Stimulated activated CD4-positive, alpha-beta T cell treated with anti-CD3 and anti-CD28 coated beads, Interleukin-15, amount 100 ng/mL, for 1 hour (primary cell): ENCODE measurements at places on chromosomes 5 and 9.

DNA sequence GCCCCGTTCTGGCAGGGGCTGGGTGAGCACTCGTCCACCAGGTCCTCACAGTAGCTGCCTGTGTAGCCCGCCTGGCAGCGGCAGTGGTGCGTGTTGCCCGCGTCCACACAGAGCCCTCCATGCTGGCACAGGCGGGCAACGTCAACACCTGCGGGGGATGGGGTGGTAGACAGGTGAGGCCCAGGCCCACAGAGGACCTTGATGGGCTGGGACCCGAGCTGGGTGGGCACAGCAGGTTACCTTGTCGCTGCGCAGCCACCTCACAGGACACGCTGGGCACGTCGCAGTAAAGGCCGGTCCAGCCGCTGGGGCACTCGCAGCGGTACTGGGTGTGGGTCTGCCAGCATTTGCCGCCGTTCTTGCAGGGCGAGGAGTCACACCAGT, 25.1 kb upstream of the SEC16A start:
- DNase-seq: no peak

DNA sequence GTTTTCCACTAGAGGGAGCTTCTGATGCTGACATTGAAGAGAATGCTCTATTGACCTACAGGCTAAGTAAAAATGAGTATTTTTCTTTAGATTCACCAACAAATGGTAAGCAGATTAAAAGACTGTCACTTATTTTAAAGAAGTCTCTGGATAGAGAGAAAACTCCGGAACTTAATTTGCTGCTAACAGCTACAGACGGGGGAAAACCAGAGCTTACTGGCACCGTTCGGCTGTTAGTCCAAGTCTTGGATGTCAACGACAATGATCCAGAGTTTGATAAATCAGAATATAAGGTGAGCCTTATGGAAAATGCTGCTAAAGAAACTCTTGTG, 764 bp downstream of the PCDHA11 start:
- no peak for DNase-seq

DNA sequence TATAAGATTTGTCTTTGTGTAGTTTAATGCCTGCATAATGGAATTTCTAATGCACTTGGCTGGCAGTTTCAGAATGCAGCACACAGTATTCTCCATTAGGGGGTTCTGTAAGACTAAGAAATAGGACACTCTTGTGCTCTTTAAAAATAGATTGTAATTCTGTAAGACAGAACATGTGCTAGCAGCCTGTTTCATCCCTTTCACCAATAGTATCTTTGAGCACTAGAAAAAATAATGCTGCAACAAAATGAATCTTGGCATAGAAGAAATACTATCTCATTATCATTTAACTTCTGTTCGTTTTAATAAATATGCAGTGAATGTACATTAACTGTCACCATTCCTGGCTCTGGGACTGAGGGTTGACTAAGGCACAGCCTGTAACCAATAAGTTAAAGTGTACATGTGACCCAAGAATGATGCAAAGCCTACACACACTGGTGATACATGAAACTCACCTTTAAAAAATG, 23.8 kb upstream of the ZNF622 start:
- DNase-seq: no peak

DNA sequence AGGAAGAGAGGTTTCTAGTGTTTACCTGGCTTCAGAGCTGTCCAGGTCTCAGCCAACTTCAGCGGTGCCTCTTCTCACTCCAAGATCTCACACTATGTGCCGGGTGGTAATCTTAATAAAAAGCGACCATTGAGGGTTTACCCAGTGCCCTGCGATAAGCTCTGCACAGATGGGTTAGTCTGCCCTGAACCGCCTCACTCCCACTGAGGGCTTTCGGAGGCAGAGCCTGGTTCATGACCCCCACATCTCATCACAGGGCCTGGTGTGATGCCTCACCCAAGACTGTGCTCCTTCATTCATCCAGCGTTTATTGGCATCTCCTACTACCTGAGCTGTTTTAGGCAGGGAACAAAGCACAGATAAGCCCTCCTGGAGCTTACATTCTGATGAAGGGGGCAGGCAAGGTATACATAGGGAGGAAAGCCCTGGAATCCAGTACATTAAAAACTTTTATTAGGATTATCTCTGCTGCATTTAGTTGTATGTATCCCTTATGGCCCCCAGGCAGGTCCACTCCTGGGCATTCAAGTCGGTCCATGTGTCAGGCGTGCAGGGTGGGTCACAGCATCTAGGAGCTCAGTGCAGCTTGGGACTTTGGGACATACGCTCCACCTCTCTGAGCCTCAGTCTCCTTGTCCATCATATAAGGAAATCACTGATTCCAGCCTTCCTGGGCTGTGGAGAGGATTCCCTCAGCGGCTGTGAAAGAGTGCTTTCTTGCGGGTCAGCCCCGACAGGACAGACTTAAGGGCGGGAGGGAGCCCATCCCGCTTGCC, 613 bp upstream of the COL15A1 start:
- no peak for DNase-seq

GRCh38 chr5:117013280-117013877, 438.8 kb upstream of the SEMA6A start:
- DNase-seq: no peak

- no peak for DNase-seq
Measured at GRCh38 chr5:68332080-68332451, 116.5 kb downstream of the PIK3R1 start.

GRCh38 chr5:15752663-15753285, 252.8 kb downstream of the FBXL7 start:
- no peak for DNase-seq

DNA sequence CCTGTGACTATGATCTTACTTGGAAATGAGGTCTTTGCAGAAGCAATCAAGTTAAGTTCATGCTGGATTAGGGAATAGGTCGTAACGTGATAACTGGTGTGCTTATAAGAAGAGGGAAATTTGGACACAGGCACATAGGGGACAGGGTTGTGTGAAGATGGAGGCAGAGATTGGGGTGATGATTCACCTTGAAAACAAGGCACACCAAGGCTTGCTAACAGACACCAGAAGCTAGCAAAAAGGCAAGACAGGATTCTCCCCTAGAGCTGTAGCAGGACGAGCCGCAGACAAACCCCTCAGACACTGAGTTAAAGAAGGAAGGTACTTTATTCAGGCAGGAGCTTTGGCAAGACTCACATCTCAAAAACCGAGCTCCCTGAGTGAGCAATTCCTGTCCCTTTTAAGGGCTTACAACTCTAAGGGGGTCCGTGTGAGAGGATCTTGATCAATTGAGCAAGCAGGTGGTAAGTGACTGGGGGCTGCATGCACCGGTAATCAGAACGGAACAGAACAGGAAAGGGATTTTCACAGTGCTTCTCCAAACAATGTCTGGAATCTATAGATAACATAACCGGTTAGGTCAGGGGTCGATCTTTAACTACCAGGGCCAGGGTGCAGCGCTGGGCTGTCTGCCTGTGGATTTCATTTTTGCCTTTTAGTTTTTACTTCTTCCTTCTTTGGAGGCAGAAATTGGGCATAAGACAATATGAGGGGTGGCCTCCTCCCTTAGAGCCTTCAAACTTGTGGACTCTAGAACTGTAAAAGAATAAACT, 57.5 kb upstream of the S1PR3 start:
- DNase-seq: no peak

- DNase-seq: no peak
Measured at GRCh38 chr9:8136477-8136876, 336.9 kb upstream of the DMAC1 start.

DNA sequence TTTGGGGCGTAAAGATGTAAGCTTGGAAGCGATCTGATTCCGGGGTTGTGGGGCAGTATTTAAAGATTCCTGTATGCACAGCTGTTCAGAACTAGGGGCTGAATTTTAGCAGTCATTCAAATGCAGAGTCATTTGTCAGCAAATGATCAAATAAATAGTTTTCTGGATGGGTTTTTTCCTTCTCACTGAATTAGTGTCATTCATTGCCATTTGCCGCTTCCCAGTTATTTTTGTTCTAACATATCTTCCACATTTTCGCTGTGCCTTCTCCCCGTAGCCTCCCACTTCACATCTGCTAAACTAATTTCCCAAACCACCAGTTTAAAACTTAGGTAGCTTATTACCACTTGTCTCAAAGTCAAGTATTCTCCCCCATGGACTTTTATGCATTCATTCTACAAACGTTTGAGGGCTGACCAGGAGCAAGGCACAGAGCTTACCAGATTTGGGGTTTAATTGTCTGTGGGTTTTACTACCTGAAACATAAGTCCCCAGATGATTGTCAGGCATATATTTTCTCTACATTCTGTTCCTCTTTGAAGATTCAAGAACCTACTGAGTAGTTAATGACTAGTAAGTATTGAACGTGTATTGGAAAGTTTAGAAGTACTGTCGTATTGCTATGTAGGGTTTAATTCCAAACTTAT, 41.3 kb upstream of the CKMT2 start:
- DNase-seq: no peak

GRCh38 chr5:140596321-140596741, 31.7 kb downstream of the SLC35A4 start:
- no peak for DNase-seq

- no peak for DNase-seq
Measured at GRCh38 chr9:112445196-112445595, 41.4 kb upstream of the KIAA1958 start.

- DNase-seq: no peak
Measured at GRCh38 chr9:89425024-89425805, 72.7 kb downstream of the SEMA4D start.

DNA sequence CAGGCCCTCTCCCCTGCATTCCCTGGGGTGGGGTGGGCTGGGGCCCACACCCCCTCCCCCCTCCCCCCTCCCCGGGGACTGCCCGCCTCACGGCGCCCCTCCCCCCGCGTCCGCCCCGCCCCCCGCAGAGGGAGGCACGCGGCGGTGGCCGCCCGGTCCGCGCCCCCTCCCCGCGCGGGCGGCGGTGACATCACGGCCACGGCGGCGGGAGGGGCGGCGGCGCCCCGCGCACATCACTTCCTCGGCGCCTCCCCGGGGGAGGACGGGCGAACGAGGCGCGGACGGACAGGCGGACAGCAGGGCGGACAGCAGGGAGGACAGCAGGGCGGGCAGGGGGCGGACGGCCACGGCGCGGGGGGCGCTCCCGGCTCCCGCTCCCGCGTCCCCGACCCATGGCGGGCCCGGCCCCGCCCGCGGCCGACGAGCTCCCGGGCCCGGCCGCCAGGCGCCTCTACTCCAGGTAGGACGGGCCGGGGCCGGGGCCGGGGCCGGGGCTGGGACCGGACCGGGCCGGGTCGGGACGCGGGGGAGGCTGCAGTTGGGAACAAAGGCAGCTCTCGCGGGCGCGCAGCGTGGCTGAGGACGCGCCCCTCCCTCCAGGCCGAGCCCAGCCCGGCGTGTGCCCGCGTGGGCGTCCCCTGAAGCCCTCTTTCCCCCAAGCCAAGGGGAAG, at the start of gene GPSM1:
Gene GPSM1 (plus strand): TSS at position 236 of the 671 bp plus-strand sequence. CDS start 157 bp downstream, at position 393.
- DNase-seq: peak; percentile 12

DNA sequence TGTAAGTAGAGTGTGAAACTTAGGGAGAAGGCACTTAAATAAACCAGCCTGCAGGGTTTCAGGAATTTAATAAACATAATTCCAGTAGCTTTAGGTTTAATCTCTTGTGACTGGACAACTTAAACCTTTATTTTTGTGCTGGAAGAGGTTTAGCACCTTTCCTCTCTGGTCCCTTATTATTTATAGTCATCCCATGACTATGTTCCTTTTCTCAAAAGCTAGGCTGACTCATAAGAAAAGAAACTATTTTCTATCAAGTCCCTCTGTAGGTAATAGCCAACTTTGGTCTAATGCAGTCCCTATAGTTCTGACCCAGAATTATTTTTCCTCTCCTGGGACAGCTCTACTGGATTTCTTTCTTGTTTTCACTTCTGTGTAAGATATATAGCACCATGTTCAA, 588.9 kb downstream of the NR2F1-AS1 start:
- no peak for DNase-seq

DNA sequence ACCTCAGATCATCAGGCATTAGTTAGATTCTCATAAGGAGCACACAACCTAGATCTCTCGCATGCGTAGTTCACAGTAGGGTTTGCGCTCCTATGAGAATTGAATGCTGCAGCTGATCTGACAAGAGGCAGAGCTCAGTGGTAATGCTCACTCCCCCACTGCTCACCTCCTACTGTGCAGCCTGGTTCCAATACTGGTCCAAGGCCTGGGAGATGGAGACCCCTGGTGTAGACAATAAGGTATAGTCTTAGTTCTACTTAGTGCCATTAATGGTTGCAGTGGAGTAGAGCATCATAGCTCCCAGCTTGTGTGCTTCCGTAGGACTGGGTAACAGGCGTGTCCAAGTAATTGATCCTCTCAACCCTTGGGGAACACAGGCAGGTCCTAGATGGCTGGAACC, 70.4 kb upstream of the ANKRD55 start:
- DNase-seq: no peak

DNA sequence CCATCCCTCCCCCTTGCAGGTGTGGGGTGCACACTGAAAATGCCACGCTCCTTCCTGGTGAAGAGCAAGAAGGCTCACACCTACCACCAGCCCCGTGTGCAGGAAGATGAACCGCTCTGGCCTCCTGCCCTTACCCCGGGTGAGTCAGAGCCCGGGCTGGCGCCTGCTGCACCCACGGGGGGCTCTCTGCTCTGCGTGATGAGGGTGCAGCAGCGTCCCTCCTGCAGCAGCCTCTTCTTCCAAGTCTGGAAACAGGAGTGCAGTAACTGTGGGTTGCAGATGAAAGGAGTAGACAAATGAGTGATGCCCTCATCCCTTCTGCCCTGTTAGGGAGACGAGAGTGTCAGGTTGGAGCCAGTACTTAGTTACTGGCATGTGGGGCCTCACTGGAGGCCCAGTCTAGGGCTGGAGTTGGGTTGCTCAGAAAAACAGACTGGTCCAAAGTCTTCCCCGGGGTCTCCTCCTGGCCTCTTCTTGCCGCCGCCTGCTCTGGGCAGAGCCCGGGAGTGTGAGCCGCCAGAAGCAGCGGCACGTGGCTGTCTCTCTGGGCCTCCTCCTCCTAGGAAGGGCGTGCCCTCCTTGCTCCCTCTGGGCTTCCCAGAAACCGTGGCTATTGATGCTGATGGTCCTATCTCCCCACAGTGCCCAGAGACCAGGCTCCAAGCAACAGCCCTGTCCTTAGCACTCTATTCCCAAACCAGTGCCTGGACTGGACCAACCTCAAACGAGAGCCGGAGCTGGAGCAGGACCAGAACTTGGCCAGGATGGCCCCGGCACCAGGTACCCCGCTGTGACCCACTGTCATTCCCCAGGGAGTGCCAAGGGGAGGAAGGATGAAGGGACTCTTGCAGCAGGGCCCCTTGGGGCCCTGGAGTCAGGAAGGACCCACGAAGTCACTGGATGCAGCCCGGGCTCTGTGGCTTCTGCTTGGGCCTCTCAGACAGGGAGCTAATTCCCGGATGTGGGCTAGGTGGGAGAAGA, 8.4 kb downstream of the GFI1B start:
- no peak for DNase-seq

- DNase-seq: no peak
Measured at GRCh38 chr5:173327084-173327947, 898 bp downstream of the STC2 start.
